ENCODE measurements at places on chromosomes 6 and 20. TPM values are rescaled to one million over a fixed set of nuclear protein-coding genes. Genes with fewer than 3 reads are reported as not detected.

DNA sequence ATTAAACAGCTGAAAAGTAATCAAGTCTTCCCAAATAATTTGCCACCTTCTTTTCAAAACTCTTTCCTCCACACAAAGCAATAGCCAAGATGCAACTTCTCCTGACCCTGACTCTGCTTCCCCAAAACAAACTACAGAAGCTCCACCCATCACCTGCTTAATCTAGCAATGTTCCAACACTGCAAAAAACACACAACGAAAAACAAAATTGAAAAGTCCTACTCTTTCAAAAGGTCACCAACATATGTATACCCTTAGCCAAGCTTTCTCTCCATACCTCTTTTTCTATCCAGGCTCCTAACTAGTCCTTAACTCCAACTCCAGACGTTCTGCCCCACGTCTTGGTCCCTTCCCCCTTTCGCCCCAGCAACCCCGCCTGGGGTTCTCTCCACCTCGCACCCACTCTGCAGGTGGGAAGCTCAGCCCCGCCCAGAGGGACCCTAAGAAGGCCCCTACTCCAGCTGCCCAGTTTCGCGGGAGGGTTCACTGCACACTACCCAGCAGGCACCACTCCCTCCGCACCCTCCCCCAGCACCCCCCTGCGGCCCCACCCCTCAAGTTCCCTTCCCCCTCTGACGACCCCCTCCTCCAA lies 717 bp downstream of the CSNK2A1 start:
- H3K27me3 ChIP-seq, result no peaks in the 10 kb centered on the region
- peak; percentile 43 for DNase-seq
- peaks cover 27% of the 10 kb centered on the region for H3K4me1 ChIP-seq
- peak overlapping the region; percentile 96 for H3K27ac ChIP-seq
- peak overlapping the region; percentile 92 for H3K4me3 ChIP-seq
- H3K36me3 ChIP-seq, result no peaks in the 10 kb centered on the region

GRCh38 chr6:152771061-152771687 lies 20.6 kb downstream of the VIP start:
- H3K27me3 ChIP-seq, result no peaks in the 10 kb centered on the region
- no peak overlapping the region for H3K4me3 ChIP-seq
- H3K4me1 ChIP-seq, result no peaks in the 10 kb centered on the region

DNA sequence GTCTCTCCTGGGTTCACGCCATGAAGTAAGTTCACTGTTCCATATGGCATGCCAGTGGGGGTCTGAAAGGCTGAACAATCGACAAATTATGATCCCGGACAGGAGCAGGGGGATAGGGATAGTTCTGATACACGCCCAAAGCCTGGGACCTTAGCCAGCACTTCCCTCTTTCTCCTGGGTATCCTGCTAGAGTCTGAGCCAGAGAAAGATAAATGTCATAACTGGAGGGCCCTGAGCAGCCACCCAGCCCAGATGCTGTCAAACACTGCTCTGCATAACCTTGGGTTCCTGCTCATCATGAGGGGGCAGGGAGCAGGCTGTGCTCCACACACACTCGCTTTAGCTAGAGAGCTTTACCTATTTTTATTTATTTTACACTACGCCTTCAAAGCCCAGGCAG lies 12.3 kb downstream of the EDEM2 start:
- H3K36me3 ChIP-seq, result no peaks in the 10 kb centered on the region
- DNase-seq, result peak; percentile 33
- peak overlapping the region; percentile 6 for H3K27ac ChIP-seq
- H3K4me1 ChIP-seq, result peaks cover 13% of the 10 kb centered on the region
- H3K4me3 ChIP-seq, result no peak overlapping the region

- no peaks in the 10 kb centered on the region for H3K36me3 ChIP-seq
- H3K27me3 ChIP-seq, result no peaks in the 10 kb centered on the region
- H3K4me3 ChIP-seq, result no peak overlapping the region
- DNase-seq, result no peak
- H3K4me1 ChIP-seq, result no peaks in the 10 kb centered on the region
- H3K27ac ChIP-seq, result no peak overlapping the region
Observed at GRCh38 chr6:123953920-123954319, 150.3 kb downstream of the NKAIN2 start.

DNA sequence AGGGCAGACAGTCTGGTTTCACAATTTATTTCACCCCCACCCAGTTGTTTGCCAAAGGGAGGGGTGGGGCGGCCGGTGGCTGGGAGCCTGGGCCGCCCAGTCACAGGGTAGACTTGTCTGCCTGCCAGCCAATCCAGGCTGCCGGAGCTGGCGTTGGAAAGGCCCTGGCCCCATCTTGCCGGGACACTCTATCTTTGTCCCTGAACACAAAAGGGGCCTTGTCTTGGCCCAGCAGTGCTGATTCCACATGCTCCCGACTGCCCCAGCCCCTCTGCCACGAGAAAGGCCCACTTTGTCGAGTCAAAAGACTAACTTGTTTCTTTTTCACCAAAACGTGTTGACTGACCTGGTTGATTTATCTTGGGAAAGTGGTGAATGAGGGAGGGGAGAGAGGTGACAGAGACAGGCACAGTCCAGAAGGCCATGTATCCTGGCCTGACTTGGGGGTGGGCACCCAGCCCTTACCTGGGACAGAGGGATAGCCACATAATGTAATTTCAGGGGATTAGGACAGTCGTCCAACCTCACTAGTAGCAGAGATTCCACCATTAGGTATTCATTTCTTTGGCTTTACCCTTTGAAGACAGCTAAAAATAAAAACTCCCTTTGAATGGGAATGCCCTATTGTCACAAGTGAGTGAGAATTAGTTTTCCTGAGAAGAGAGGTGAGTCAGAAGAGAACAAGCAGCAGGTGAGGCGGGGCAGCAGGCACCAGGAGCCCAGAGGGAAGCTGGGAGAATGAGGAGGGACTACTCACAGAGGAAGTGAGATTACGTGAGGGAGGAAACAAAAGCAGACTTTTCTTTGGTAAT lies 67.0 kb upstream of the SIRPA start:
- no peaks in the 10 kb centered on the region for H3K36me3 ChIP-seq
- peaks cover 16% of the 10 kb centered on the region for H3K4me1 ChIP-seq
- H3K27me3 ChIP-seq, result no peaks in the 10 kb centered on the region
- H3K4me3 ChIP-seq, result no peak overlapping the region
- H3K27ac ChIP-seq, result peak overlapping the region; percentile 14
- peak; percentile 81 for DNase-seq

DNA sequence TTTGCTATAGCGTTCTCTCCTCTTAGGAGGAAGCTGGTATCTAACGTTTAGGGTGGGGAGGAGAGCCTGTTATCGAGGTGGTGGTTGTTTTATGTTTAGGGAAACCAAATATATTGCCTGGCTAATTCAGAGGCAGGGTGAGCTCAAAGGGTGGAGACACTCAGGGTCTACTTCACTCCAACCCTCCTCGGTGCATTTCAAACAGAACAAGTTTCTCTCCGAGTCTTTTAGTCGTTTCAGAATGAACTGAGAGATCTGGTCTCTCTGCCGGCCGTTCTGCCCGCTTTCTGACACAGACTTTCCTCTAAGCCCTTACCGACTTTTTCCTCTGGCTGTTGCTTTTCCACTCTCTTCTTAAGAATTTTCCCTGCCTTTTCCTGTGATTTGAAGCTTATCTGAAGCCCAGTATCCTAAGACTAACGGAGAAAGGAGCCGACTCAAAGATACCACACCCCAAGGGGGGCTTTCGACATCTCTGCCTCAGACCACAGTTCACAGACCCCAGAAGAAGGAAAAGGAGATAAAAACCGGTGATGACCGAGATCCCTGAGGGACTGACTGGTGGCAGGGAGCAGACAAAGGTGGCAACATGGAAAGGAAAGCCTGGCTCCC lies 865 bp downstream of the STK38 start:
- peak; percentile 30 for DNase-seq
- no peaks in the 10 kb centered on the region for H3K27me3 ChIP-seq
- H3K4me3 ChIP-seq, result peak overlapping the region; percentile 73
- no peaks in the 10 kb centered on the region for H3K36me3 ChIP-seq

GRCh38 chr6:31144296-31144969 lies 5.6 kb upstream of the PSORS1C2 start:
- no peak overlapping the region for H3K27ac ChIP-seq
- H3K27me3 ChIP-seq, result no peaks in the 10 kb centered on the region
- H3K36me3 ChIP-seq, result no peaks in the 10 kb centered on the region
- DNase-seq, result no peak
- H3K4me1 ChIP-seq, result no peaks in the 10 kb centered on the region

CLDN20 gene
- not detected for total RNA-seq

PROKR2 gene
- 0.31 TPM for total RNA-seq

EEF1E1 gene
- 62.4 TPM for total RNA-seq

FRMD1 gene
- total RNA-seq, result 13.5 TPM

All from testis (tissue), 5 donors.